Activated naive CD4-positive, alpha-beta T cell treated with anti-CD3 and anti-CD28 coated beads for 36 hours (primary cell): ENCODE measurements at places on chromosomes 3 and 15.
A peak's percentile ranks its signal among the peaks of the same experiment; 100 is the strongest.

- DNase-seq: no peak
Observed at GRCh38 chr3:40869939-40870338, 329.4 kb upstream of the CTNNB1 start.

- no peak for DNase-seq
Observed at GRCh38 chr15:79981831-79982455, 10.9 kb upstream of the BCL2A1 start.

GRCh38 chr3:2921903-2922302 is 188.3 kb downstream of the IL5RA start:
- DNase-seq: peak; percentile 10

GRCh38 chr3:42228796-42229195 is 37.2 kb downstream of the CCK start:
- DNase-seq: no peak

GRCh38 chr3:47056705-47057104 is 77.2 kb downstream of the NBEAL2 start:
- no peak for DNase-seq

DNA sequence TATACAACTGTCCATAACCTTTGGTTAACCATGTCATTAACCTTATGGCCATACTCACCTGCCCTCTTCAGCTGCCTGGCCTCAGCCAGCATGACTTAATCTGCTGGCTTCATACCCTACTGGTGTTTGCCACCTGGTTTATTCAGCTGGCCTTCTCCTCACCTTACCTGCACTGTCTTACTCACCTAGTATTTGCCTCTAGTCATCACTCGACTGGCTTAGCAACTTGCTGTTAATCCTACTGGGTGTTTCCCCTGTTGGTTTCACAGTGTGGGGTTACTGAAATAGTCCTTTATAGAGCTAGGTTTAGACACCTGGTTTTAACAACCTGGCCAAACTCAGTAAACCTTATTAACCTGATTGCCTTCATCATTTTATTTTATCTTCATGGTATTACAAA is 96.4 kb downstream of the IL12A start:
- no peak for DNase-seq

DNA sequence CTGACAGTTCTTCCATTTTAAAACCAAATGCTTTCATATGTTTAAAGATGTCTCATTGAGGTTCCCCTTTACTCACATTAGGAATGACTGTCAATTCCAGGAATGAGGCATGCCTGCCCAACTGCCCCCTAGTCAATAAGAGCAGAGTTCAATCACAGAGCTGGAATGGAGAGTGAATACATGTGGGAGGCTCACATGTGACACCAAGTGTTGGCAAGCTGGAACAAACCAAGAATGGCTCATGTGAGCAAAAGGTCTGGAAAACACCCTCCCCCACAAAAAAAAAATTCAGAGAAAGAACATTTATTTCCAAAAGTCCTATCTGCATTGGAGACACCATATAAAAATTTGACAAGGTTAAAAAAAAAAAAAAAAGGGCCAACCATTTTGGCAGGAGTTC is 3.7 kb downstream of the PBRM1 start:
- DNase-seq: peak; percentile 68

DNA sequence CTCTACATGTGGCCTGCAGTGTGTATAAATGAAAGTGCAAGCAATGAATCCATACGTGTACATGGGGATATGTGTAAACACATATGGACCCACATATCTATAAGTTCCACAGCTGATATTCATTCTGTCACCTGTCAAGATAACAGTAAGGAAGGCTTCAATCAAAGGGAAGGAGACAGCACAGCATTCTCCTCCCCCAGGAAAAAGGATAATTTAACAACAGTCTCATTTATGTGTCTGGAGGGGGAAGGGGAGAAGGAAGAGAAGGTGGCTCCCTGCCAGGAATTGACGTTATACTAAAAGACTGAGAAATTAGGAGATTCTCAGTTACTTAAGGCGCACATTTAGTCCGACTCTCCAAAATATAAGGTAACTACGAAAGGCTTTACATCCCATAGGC is 345.9 kb downstream of the FOXP1 start:
- no peak for DNase-seq

DNA sequence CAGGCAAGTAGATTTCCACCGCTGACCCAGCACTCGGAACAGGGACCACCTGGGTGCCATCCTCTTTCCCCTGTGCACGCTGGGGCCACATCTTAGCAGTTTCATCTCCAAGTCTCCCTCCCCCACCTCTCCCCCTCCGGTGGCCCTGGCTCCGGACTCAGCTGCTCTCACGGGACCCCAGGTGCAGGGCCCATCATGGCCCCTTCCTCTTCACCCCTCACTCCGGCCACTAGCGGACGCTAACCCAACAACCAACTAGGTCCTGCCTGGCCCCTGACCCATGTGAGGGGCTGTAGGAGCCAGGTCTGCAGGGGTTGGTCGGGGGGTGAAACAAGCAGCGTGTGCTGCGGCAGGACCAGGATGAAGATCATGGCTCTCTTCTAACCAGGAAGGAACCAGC is 31.3 kb upstream of the IQSEC1 start:
- no peak for DNase-seq

GRCh38 chr15:45521596-45522327 is 793 bp downstream of the SLC30A4 start:
- peak; percentile 6 for DNase-seq

GRCh38 chr15:94912760-94913159 is 681.4 kb downstream of the MCTP2 start:
- DNase-seq: no peak

DNA sequence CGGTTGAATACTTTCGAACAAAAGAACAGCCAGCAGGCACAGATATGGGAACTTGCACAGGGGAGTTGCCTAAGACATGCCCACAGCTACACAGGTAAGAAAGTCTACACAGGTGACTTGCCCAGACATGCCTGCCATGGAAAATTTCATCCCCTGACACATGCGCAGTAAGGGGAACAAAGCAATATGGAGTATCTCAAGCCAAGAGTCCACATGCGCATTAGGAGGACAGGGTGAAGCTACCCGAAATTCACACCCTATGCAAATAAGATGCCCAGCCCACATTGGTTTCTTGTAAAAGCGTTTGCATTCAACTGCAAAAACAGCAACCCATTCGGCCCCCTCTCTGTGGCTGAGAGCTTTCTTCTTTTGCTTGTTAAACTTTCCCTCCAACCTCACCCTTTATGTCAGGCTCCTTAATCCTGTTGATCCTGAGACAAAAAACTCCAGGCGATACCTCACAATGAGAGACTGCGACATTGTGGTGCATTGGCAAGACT is 49.3 kb upstream of the TRPM1 start:
- DNase-seq: no peak

GRCh38 chr3:105459566-105460290 is 93.0 kb downstream of the ALCAM start:
- DNase-seq: no peak

DNA sequence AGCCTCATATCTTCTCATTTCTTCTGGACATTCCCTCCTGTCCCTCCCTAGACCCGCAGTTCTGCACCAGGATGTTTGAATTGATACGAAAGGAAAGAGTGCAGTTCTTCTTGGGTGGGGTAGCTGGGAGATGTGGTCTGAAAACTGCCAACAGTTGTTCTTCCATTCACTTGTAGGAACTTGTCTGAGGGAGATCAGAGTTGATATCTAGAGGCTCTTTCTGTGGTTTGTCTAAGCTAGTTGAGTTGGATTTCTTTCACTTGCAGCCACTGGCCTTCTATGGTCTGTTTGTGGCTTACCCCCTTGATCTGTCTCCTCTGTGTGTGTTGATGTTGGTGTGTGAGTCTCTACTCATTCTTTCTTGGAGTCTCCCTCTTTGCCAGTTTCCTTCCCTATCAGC is 42.5 kb upstream of the PIK3CB start:
- DNase-seq: no peak

DNA sequence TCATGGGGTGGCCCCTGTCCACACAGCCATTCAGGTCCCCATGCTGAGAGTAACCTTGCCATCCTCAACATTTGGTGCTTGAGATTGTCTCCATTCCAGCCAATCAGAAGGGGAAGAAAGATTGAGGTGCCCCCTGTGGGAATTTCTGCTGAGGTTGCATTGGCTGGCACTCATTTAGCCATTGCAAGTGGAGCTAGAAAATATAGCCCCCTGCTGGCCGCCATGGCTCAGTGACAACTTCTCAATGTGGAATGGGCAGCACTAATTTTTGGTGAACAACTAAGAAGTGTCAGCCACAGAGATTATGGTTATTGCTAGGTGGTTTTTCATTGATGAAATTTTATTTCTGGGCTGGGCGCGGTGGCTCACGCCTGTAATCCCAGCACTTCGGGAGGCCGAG is 22.0 kb downstream of the COL6A6 start:
- DNase-seq: peak; percentile 61

DNA sequence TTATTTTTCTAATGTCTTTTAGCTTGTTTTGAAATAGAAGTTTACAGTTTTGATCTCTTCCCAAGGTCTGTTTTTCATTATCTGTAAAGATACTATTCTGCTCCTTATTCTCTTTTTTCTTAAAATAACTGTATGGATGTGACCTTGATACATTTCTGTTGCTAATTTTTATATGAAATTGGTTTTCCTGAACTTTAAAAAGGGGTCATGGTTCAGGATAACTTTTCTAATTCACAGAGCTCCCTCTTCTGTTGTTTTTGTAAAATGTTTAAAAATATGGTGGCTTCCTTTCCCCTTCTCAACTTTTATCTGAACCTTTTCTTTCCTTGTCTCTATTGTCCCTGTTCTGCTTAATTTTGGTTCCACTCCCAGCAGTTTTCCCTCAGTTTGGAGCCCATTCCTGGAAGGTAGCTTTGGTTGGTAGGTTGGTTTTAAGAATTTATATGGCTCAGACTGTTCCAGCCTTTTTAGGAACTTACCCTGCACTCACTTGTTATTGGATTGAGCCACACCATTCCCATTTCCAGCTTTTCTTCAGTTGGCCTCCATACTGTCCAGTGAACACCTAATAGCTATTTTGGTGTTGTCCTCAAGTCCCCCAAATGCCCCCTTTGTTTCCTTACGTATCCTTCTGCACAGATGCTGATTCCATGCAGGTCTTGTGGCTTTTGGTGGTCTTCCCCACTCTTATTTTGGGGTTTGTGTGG is 70.3 kb downstream of the SLMAP start:
- DNase-seq: no peak

- no peak for DNase-seq
Observed at GRCh38 chr3:127787071-127787490, 35.2 kb downstream of the MGLL start.

DNA sequence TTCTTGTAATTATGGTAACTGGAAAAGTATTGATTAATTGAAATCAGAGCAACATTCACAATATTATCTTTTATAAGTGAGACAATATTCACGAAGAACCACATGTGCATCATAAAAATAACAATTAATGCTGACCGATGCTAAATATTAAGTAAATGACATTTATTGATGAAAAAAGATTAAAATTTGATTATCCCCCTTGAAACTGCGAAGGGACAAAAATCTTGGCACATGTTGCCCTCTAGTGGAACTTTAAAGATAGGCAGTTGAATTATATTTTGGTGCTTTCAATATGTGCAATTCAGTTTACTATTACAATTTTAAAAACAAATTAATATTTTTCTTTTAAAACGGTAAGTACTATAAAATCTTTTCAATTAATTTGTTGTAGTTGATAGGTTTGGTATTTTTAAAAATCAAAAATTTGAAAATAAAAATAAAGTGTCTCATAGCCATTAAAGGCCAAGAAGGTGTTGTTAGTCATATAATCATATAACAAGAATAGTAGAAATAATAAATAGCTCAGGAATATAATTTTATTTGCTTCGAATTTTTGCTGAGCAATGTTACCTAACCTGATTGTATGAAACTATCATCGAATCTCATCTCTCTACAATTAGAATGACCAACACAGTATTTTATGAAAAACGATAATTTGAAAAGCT is 270.2 kb downstream of the ROBO1 start:
- DNase-seq: no peak

GRCh38 chr3:55090746-55091145 is 162.9 kb upstream of the LRTM1 start:
- DNase-seq: no peak

DNA sequence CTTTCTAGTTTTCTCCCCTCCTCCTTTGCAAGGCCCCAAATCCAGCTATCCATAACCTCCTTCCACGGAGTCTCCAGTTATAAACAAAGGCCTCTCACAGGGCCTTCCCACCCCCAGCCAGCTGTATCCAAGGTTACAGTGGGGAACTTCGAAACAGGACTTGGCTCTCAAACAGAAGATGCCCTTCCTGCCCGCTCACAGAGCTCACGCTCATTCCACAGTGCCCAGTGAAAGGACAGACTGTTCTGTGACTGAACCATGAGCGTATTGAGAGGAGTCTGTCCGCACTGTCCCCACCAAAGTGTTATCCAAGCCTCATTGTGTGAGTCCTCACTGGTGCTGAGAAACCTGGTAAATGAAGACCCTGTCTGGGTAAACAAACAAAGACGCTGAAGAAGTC is 35.4 kb downstream of the ARHGAP31 start:
- no peak for DNase-seq

GRCh38 chr15:80816936-80817335 is 37.8 kb downstream of the CEMIP start:
- DNase-seq: no peak

- peak; percentile 61 for DNase-seq
Observed at GRCh38 chr3:4888913-4889846, 90.1 kb upstream of the BHLHE40 start.

DNA sequence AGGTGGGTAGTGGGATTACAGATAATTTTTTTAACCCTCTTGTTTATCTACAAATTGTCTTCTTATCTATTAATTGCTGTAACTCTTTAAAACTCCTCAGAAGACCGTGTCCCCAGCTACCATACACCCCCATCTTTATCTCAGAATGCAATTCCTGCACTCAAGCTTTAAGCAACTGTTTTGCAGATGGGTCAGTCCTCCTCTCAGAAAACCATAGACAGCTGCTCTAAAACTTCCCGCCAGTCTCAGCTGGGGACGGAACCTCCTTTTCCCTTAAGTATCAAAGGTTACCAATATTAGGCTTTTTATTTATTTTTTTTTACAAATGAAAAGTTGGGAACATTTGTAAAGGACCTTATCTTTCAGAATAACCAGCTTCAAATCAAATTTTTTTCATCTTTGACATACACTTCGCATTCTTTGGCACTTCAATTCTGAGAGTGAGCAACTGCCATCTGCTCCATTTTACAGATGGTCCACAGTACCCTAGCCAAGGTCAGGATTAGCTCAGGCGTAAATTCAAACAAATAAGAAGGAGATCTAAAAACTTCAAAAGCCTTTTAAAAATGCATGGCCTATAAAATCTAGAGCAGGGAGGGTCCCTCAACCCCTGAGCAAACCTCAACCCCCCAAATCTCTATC is 1.3 kb downstream of the GATM start:
- DNase-seq: no peak

DNA sequence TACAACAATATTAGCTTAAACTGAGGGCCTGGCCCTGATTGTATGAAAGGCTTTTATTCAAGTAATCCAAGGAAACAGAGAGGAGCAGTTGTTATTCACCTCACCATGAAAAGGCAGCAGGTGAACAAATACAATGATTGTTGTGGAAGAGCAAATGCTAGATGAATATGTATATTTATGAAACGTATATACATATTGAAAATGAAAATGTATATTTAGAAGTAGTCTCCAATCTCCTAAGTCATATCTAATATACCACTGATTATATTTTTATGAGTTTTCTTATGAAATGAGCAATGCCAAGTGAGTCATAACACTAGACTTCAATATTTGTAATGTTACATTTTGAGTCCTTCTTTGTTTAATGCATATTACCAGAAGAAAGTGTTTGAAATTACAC is 116.2 kb upstream of the KCNMB2 start:
- no peak for DNase-seq
